ENCODE measurements at places on chromosomes 4 and X.

DNA sequence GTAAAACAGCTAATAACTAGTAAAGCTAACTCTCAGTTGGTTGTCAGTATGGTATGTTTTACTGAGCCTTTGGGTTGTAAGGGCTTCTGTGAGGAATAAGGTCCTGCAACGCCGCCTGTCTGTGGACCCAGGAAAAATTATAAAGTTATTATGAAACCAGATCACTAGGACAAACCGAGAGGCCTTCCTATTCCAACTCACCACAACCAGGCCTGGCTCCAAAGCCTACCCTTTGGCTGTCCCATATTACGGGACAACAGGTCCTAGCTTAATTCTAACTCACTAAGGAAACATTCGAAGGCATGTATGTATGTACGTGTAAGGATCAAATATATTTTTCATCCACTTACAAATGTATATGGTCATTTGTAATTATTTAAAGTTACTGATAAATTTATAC lies 1.4 kb downstream of the ANKRD17 start:
- peak; percentile 43 for DNase-seq

- no peak for DNase-seq
These were observed 206.3 kb downstream of the SLC7A11 start for GRCh38 chr4:138035781-138036258.

DNA sequence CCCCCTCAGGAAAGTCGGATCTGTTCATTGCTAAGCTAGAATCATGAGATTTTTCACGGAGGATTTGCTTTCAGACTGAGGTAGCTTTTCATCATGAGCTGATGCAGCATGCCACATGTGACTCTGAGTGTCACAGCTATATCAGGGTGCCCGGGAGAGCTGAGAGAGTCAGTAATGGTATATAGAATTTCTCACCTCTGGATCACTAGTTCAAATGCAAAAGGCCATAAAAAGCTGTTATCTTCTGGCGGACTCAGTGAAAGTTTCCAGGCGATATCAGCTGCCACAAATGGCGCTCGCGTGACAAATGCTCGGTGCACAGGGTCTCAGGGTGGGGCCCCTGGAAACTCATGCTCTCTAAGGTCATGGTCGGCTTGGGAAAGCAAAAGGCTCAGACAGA lies 150.1 kb downstream of the DHX15 start:
- no peak for DNase-seq

- DNase-seq = peak; percentile 8
These were observed at the start of gene OCRL for GRCh38 chrX:129540068-129540653. OCRL (plus strand) TSS chrX:129540259; CDS start chrX:129540440, 181 bp downstream.

DNA sequence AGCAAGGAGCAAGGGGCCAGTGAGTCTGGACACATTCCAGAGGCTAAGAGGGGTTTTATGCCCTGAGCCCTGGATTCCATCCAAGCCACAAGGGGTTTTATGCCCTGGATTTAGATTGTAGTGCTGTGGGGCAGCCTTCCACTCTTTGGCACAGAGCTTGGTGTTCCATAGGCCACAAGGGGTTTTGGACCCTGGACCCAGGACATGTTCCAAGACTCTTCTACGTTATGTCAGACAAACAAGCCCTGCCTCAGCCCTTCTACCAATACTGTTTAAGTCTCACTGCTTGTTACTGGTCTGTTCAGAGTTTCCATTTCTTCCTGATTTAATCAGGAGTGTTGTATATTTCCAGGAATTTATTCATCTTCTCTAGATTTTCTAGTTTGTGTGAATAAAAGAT lies 12.8 kb upstream of the SCARB2 start:
- DNase-seq = no peak

GRCh38 chr4:1239141-1239949 lies 9.6 kb downstream of the CTBP1 start:
- DNase-seq = no peak

GRCh38 chrX:50125480-50125879 lies 75.3 kb downstream of the AKAP4 start:
- no peak for DNase-seq

DNA sequence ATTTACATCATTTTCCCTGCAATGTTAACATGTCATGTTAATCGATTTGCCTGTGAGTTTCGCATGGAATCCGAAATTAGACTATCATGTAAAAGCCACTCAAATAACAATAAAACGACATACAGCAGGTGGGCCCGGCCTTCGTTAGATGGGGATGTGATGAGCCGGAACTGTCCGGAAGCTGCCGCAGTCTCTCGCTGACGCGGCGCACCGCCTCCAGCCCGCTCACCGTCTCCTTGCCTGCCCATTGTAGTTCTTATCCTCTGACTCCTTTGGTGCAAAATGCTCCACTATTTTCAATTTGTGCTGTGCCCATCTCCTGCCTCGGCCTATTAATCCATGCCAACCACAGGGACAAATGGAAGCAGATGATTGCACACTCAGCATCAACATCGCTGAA lies 877.5 kb upstream of the TENM3 start:
- no peak for DNase-seq

DNA sequence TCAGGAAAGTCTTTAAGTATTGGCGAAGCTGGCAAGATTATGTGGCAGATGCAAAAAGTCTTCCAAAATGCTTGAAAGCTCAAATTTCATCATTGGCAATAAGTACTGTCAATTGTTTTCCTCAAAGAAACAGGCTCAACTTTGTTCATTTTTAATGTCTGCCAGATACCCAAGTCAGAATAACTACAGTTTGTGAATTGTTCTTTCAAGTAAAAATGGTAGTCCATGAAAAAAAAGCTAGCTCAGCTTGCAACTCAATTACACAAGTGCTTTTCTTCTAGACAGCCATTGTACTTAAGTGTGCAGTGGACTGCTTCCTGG lies 70.5 kb downstream of the AFF1 start:
- no peak for DNase-seq

DNA sequence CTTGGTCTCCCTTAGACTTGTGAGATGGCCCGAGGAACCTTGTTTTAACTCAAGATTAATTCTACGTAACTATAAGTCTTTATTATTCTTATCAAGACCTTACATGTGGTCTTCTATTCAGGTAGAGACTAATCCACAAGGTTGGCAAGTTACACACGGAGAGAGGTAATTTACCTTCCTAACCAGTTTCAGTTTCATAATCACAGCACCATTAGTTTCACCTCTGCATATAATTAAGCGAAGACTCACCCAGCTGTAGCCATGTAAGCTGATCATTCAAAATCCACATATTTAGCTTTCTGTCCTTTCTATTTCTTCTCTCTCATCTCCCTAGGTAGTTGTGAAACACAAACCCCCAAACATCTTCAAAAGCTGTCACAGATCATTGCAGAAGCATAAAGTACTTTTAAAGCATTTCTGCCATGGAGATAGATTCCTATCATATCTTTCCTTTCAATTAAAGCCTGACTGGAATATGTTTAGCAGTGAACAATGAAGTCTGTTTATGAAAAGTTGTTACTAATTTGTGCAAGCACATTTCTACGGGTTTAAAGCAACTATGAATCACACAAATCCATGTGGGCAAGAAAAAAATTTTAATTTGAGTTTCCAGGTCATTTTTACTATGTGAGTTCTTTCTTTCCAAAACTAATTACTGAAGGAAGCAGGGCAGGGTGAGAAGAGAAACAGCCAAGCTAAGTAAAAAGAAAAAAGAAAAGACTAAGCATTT lies 78.5 kb downstream of the BTC start:
- DNase-seq = no peak

DNA sequence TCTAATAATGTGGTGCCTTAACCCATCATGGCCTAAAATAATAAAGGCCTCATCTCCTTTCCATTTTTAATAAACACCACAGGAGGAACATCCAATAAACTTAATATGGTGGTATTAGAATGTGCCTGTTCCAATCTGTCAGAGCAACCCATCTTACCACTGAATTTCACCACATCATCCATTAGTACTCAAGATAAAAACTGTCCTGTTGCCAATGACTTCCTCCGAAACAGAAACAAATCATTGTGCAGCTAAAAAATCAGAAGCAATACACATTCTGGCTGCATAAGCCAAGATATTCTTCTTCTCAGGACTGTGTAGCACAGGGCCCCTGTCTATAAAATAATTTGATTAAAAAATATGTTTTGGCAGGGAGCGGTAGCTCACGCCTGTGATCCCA lies 18.5 kb downstream of the TLR10 start:
- no peak for DNase-seq

- no peak for DNase-seq
These were observed 13.9 kb downstream of the TCEANC start for GRCh38 chrX:13666836-13667235.

GRCh38 chr4:94488670-94489069 lies 36.9 kb downstream of the PDLIM5 start:
- no peak for DNase-seq

- DNase-seq = no peak
These were observed 4.8 kb downstream of the CPE start for GRCh38 chr4:165383591-165384073.

- no peak for DNase-seq
These were observed 183.6 kb downstream of the MGST2 start for GRCh38 chr4:139849219-139849618.

- DNase-seq = no peak
These were observed 165.2 kb upstream of the SLC7A11 start for GRCh38 chr4:138407329-138407728.

DNA sequence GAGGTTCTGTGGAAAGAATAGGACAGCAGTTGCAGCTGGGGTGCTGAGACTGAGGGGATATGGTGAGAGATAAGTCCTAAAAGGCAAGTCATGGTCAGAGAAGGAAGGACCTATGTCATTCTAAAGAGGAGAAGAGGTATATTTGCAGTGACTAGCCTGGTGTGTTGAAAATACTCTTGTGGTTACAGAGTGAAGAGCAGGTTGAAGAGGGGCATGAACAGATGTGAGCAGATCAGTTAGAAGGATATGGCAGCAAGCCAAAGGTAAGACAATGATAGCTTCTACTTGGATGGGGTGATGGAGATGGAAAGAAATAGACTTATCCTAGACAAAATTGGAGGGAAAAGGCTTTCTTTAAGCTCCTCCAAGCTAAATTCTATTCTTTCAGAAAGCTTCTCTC lies 469.8 kb upstream of the CPEB2 start:
- DNase-seq = no peak

- DNase-seq = no peak
These were observed 323.0 kb downstream of the HNRNPD start for GRCh38 chr4:82050796-82051195.

DNA sequence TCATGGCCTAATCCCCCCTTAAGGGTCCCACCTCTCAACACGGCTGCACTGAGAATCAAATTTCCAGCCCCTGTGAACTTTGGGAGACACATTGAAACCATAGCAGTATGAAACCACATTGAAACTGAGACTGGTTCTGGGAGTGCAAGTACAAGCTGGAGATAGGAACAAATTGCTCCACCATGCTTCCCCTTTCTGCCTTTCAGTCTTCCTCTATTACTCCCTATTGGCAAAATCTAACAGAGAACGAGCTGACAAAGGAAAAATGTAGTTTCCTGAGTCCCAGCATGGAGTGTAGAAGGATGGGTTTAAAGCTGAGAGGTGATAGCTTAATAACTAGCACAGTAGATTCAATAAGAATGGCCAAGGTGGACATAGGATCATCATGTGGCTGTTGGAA lies 161.7 kb upstream of the RPL34 start:
- no peak for DNase-seq

- no peak for DNase-seq
These were observed 49.3 kb downstream of the NPNT start for GRCh38 chr4:105944540-105944939.

DNA sequence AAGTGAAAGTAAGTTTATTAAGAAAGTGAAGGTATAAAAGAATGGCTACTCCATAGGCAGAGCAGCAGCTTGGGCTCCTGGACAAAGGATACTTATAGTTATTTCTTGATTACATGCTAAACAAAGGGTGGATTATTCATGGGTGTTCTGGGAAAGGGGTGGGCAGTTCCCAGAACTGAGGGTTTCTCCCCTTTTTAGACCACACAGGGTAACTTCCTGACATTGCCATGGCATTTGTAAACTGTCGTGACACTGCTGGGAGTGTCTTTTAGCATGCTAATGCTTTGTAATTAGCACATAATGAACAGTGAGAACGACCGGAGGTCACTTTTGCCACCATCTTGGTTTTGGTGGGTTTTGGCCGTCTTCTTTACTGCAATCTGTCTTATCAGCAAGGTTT lies 557.6 kb downstream of the SPRY1 start:
- DNase-seq = no peak

- no peak for DNase-seq
These were observed 12.9 kb downstream of the PPP2R3B start for GRCh38 chrX:373641-374471.

DNA sequence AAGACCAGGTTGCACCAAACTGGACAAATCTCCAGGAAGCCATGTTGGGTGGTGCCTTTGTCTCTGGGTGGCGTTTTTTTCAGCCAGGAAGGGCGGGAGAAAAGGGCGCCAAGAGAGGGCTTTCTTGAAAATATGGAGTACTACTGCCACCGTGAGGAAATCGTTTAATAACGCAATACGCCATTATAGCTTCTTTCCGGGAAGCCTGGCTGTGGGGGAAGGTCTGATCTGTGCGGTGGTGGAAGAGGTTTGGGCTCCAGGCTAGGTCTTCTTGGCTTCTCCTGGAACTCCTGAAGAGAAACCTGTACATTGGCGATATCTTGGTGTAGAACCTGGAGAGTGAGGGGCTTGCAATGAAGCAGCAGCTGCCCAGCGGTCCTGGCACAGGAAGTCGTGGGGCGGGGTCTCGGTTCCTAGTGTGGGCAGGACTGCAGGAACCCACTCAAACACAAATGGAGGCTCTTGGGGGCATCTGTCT lies 202.7 kb downstream of the OR13H1 start:
- no peak for DNase-seq

GRCh38 chrX:71170660-71171059 lies 26.0 kb downstream of the NLGN3 start:
- DNase-seq = no peak

All from stimulated activated CD8-positive, alpha-beta memory T cell treated with anti-CD3 and anti-CD28 coated beads, Interleukin-4, amount 100 ng/mL, for 1 hour (primary cell).